ENCODE measurements at places on chromosomes 5 and 9.

DNA sequence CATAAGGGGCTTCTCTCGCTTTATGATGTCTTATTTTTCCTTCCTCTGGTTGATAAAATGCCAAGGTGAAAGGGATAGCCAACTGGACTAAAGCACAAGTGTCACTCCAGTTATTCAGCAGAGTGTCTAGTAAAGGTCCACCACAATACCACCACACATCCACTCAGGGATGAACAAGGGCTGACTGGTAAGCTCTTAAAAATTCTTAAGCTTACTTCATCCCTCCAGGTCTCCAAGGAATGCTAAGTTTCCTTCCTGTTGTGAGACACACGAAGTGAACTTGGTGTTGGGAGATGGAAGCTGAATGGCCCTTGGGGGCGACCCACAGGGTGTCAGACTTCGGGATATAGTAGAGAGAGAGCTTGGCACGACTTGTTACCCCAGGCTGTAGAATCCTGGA lies 3.2 kb upstream of the HMGCS1 start:
- DNase-seq = no peak

DNA sequence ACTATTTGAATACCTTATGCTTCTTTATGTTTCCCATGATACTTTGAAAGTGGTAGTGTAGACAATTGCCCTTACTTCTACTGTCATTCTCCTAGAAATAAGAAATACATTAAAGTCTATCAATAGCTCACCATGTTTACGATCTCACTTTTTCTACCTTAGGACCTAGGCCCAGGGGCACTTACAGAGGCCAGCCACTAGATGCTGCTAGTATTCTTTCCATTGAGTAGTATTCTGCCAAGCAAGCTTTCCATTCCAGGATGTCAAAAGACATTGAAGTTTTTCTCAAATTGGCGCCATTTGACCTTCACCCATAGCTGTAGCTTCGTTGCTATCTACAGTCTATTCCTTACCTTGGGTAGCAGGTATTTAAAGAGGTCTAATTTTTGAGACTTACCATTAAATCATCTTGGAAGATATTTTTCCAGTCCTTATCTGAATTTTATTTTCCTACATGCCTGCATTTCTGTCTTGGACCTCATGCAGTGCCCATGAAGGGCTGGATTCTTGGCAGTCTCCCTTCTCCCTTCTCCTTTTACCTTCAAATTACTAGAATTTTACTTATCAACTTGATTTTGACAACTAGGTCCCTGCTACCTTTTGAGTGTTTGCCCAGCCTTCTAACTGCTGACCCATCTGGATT lies 246.0 kb upstream of the NUDT12 start:
- DNase-seq = no peak

DNA sequence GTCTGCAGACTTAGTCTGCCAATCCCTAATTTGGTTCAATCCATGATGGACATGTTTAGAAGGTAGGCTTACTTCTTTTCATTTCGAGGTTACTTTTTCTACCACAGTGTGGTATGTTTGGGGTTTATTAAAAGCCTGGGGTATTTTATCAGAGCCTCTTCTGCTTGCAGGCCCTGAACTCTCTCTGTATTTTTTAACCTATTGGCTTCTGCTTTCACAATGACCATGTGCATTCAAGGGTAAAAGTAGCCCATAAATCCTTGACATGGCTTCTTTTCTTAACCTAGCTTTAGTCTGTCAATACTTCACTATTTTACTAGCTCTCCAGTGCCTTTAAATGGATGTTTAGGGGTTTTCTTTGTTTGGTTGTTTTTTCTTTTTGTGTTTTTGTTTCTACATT lies 286.6 kb downstream of the FER start:
- DNase-seq = no peak

DNA sequence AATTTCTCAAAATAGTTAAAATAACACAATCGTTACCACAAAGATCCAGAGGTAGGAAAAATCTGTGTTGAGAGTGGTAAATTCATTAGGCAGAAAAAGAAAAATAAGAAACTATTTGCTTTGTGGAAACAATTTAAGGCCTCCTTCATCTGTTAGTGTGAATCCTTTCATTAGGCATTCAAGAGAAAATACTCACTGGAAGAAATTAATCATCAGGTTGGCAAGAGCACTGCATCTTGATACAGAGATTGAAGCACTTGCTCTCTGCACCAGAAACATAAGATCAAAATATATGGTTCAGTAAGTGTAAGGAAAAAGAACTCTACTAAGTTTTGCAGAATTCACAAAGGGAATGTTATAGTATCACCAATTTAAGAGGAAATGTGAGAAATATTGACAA lies 44.4 kb downstream of the TTC39B start:
- no peak for DNase-seq

GRCh38 chr5:159310511-159310910 lies 19.8 kb downstream of the IL12B start:
- peak; percentile 63 for DNase-seq

Data from activated CD8-positive, alpha-beta memory T cell treated with anti-CD3 and anti-CD28 coated beads, Interleukin-2, amount 50 U/mL, for 48 hours (primary cell).